ENCODE measurements at places on chromosomes 6 and 20.
A peak's percentile ranks its signal among the peaks of the same experiment; 100 is the strongest.

DNA sequence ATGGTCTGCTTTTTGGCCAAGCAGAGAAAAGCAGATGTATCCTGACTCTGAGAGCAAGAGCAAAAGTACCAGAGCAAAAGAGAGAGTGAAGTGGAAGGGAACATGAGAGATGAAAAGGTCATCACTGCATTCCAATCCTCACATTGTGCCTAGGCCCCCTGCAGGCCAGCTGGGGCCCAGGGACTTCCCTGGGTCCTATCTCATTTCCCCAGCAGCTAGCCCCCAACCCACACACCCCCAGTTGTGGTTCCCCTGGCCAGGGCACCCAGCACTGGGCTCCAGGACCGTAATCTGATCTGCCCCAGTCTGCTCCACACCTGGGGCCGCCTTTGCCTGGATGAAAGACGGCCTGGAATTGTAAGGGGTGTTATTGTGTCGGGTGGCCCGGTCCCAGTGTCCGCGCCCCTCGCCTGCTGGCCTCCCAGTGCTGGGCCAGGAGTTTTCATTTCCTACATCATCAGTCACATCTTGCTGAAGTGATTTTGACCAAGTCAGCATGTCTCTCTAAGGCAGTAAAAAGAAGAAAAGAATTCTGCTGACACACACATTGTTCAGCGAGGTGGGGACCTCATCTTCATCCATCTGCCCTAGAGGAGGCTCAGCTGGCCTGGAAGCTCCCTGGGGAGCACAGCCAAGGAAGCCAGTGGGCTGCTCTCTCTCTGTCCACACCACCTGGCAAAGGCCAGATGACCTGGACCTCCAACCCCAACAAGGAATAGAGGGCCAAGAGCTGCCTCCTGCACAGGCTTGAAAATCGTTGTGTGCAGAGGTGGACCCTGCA is 4.0 kb upstream of the BMP7 start:
- DNase-seq: no peak

DNA sequence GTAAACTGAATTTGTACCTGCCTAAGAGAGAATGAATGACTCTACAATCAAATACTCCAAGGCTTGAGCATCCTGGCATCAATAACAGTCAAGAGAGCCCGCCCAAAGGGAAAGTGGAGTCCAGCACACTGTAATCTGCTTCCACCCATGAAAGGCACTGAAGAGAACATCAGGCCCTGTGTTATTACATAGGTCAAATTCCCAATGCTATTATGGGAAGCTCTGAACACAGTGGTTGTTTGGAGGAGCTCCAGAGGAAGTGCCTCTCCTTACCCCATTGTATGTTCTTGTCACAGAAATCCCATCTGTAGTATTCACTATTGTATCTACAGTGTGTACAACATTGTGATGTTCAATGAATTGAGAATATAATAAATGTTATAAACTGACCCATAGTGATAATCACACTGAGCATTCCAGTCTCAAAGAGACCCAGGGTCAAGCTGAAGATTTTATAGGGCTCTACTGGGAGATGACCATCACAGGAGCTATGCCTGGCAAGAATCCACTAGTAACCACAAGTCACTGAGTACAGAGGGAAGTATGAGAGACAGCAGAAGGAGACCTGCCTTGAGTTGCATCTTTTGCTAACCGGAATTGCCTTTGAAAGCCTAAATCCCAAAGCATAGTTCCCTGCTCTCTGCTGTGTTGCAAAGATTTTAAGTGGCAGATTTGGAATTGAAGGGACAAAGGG is 446.7 kb downstream of the GJA1 start:
- DNase-seq: no peak

- DNase-seq: no peak
Measured at GRCh38 chr20:44208770-44209169, 1.8 kb downstream of the OSER1 start.

GRCh38 chr6:6006428-6007365 is at the start of gene NRN1:
NRN1 (minus strand) TSS chr6:6006925; CDS start chr6:6006749, 176 bp downstream.
- DNase-seq: no peak

GRCh38 chr20:34843421-34843820 is 18.0 kb upstream of the NCOA6 start:
- DNase-seq: no peak

DNA sequence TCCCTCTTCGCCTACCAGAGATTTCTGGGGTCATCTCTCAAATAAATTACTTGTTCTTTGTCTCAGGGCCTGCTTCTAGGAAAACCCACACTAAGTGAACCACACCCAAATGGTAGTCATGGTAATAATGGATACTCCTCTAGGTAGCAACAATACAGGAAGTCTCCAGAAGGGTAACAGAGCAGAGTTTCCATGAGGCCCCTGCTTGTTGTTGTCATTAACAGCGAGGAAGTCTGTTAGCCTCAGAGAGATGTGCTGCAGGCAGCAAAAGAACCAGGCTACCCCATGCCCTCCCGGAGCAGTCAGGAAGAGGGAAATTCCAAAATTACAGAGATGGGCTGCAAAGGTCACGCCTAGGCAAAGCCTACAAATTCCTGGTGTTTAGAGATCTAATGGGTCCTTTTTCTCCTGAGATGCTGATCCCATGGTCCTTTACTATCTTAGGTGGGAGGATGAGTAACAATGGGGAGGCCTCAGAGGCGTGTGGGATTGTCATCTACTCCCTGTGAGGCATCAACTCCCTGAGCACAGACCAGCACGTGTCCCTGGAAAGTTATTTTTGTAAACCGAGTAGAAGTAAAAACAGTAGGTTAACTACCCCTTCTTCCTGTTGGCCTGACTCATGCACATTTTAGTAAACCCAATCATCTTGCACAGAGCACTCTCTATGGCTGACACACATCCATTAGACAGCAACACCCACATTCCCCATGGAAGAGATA is 10.1 kb downstream of the ISM1 start:
- DNase-seq: peak; percentile 88

- DNase-seq: no peak
Measured at GRCh38 chr6:113120582-113121285, 736.4 kb upstream of the MARCKS start.

All from CD4-positive, alpha-beta T cell treated with Interleukin-17A for 1 hour (primary cell).